ENCODE measurements at places on chromosomes 1 and 21.

- no peak for DNase-seq
Measured at GRCh38 chr1:228803421-228803820, 68.1 kb downstream of the RHOU start.

- no peak for DNase-seq
Measured at GRCh38 chr1:146029117-146029516, 7.6 kb upstream of the HJV start.

DNA sequence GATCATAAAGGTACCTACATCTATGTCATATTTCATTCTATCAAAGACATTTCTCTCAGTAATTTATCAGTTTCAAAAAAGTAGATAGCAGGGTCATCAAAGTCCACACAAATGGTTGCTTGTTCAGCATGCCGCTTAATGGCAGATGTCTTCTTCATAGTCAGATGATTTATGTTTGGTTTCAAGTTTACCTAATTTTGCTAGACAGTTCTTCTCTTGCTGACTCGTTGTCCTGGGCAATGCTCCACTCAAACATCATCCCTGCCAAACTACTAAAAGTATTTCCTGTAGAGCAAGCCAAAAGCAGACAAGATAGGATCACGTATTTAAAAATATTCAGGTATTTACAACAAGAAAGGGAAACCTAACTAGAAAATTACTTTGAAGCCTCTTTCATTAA, 13.6 kb downstream of the NUP210L start:
- no peak for DNase-seq

DNA sequence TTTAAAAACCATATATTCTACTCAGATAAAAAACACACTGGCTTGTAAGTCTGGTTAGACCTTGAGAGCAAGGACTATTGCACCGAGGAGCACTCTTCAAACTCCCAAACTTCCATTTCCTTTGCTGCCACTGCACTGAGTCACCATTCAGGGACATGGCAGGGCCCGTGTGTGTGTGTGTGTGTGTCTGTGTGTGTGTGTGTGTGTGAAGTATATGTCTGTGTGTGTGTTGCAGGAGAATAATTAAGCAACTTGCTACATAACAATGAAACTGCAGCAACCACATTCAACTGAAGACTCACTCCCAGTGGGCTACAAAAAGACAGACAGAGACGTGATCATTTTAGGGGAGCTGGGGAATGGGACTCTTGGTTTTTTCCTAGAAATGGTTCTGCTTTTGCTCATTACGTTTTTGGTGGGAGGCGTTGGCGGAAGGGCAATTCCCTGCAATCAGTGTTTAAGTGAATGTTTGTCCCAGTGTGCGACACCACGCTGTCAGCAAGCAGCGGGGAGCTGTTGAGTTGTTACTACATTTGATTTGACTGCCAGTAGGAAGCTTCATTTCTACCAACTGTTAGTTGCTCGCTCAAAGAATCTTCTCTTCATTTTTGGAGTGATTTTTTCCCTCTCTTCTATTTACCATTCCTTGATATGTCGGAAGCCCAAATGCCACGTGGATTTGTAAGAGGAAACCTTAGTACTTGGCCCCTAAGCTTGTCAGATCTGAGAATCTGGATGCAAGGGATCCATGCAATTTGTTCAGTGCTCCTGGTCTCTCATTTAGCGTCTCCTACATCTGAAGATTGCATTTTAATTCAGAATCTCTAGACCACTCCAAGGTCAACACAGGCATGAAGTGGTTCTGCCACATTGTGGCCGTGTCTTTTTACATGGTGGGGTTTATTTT, 36.1 kb downstream of the ESRRG start:
- no peak for DNase-seq

- no peak for DNase-seq
Measured at GRCh38 chr1:6148497-6149241, 31.5 kb downstream of the CHD5 start.

Data from glomerular endothelial cell (primary cell).